ENCODE measurements at places on chromosomes 5 and 9.

DNA sequence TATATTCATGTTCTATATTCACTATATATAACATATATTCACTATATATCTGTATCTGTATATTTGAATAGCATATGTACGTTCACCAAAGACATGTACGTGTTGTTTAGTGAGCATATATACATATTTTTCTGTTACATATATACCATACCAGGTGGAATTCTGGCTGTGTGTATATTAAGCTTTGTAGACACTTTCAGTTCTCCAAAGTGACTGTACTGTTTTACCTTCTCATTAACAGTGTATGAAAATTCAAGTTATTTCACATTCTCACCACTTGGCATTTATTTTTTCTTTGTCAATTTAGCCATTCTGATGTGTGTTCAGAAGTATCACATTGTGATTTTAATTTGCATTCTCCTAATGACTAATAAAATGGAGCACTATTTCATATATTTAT lies 52.2 kb downstream of the DROSHA start:
- no peak for DNase-seq

- no peak for DNase-seq
Observed at GRCh38 chr5:42590566-42590965, 166.1 kb upstream of the CCDC152 start.

DNA sequence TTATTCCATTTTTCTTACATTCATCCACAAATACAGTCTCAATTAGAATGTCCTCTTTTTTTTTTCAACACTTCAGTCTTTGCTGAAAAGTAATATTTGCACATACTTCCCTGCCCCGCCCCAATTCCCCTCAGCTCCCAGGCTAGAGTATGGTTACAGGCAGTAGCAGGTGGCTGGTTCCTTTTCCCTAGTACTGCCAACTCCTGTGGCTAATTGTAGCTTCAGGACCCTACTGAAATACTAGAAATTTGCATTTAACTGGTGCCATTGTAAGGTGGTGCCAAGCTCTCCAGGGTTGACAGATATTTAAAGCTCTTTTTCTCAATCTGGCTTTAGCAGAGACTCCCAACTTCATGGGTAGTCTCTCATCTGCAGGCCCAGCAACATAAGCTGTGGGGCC lies 80.3 kb downstream of the FAM81B start:
- no peak for DNase-seq

- no peak for DNase-seq
Observed at GRCh38 chr5:44942524-44943001, 133.8 kb downstream of the MRPS30 start.

- no peak for DNase-seq
Observed at GRCh38 chr5:177361418-177362291, 3.9 kb downstream of the RGS14 start.

- no peak for DNase-seq
Observed at GRCh38 chr5:72302171-72302570, 17.9 kb downstream of the MRPS27 start.

DNA sequence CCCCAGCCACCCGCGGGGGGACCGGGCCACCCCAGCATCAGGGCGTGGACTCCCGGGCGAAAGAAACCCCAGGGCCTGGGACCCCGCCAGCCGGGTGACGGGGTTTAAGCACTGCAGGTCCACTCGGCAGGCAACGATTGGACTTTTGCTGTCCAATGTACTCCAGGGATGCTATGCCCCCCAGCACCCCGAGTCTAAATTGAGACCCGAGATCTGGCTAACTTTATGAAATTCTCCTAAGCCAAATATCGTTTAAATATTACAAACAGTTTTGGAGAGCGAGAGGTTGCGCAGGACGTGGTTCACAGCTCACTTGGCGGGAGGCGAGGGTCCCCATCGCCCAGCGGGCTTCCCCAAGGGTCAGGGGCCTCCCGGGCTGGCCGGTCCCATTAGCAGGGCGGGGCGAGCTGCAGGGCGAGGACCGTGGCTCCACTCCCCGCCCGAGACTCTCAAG lies 384 bp upstream of the MRPS2 start:
- DNase-seq = peak; percentile 50
